CD4-positive, alpha-beta T cell (primary cell): ENCODE measurements at places on chromosomes 13 and 19. TPM values are rescaled to one million over a fixed set of nuclear protein-coding genes. Genes with fewer than 3 reads are reported as not detected.

- peak; percentile 60 for DNase-seq
- H3K4me1 ChIP-seq, result peaks cover 3% of the 10 kb centered on the region
- no peaks in the 10 kb centered on the region for H3K27me3 ChIP-seq
- H3K27ac ChIP-seq, result no peak overlapping the region
- peaks cover 66% of the 10 kb centered on the region for H3K36me3 ChIP-seq
These were observed 7.5 kb upstream of the LIN7B start for GRCh38 chr19:49106648-49107135.

The SIGLEC7 gene
- not detected for total RNA-seq

DNA sequence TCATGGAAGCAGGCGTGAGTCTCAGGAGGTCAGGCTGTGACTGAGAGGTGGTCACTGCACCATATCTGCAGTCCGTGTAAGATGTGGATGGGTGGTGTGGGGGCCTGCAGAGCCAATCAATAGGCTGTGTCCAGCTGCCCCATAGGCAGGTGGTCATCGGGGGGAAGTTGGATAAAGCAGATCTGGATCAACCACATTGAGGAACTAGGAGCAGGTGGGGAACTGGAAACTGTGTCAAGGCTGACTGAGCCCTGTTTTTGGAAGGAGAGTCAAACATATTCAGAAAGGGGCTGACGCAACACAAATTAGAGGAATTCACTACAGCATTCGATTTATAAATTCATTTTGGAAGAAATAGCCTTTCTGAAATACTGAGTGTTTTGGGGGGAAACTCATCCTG, 15.0 kb downstream of the CLEC4M start:
- no peaks in the 10 kb centered on the region for H3K36me3 ChIP-seq
- no peak overlapping the region for H3K4me3 ChIP-seq
- H3K27me3 ChIP-seq, result peaks cover 4% of the 10 kb centered on the region
- DNase-seq, result no peak
- H3K27ac ChIP-seq, result no peak overlapping the region

DNA sequence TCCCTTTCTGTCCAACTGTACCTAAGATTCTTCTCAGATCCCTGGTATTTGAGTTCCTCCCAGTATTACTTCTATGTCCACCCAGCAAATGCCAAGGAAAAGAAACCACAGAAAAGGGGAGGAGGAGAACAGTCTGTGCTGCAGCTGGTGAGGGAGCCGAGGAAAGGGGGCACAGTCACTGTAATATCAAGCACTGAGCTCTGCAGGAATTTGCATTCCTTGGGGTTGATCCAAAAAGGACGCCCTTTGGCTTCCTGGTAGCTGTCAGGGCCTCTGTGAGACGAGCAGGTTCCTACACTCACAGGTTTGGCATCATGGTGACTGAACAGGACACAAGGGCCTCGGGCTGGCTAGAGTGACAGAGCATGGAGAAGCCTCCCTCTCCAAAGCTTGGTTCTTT, 273.4 kb downstream of the NHLRC3 start:
- no peaks in the 10 kb centered on the region for H3K27me3 ChIP-seq
- no peaks in the 10 kb centered on the region for H3K36me3 ChIP-seq
- H3K4me3 ChIP-seq, result no peak overlapping the region

GRCh38 chr19:2567580-2567979, 91.7 kb downstream of the GADD45B start:
- H3K4me1 ChIP-seq, result peaks cover 11% of the 10 kb centered on the region
- no peaks in the 10 kb centered on the region for H3K36me3 ChIP-seq
- no peak overlapping the region for H3K27ac ChIP-seq
- no peak for DNase-seq
- H3K4me3 ChIP-seq, result no peak overlapping the region
- no peaks in the 10 kb centered on the region for H3K27me3 ChIP-seq

DNA sequence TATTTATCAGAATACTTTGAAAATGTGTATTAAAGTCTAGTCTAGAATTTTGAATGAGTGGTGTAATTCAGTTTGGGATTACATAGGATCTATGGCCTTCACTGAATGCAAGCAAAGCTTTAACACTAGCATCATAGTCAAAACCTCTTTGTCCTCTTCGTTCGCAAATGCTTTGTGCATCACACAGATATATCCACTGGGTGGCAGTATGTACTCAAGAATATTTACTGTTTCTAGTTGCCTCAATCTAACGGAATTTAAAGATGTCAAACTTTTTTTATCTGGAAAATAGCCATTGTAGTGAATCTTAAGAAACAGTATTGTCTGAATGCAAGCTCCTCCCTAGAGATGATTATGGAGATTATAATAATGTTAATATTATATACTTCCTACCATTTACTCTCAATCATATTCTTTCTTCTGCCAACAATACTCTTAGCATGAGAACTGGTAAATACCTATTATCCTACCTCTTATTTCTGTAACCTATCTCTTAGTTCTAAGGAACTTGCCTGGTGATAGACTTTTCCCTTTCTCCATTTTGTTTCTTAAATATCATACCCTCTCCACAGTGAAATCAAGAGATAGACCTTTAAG, 25.8 kb downstream of the LACC1 start:
- H3K36me3 ChIP-seq, result no peaks in the 10 kb centered on the region
- DNase-seq, result no peak
- H3K27ac ChIP-seq, result no peak overlapping the region
- H3K4me1 ChIP-seq, result no peaks in the 10 kb centered on the region
- H3K4me3 ChIP-seq, result no peak overlapping the region

- H3K36me3 ChIP-seq, result no peaks in the 10 kb centered on the region
- no peak overlapping the region for H3K4me3 ChIP-seq
- H3K27ac ChIP-seq, result no peak overlapping the region
- H3K4me1 ChIP-seq, result no peaks in the 10 kb centered on the region
These were observed 2859.1 kb downstream of the PCDH9 start for GRCh38 chr13:64371045-64371444.

The ZNF749 gene
- total RNA-seq, result 6.2 TPM

The PSG11 gene
- total RNA-seq, result not detected

DNA sequence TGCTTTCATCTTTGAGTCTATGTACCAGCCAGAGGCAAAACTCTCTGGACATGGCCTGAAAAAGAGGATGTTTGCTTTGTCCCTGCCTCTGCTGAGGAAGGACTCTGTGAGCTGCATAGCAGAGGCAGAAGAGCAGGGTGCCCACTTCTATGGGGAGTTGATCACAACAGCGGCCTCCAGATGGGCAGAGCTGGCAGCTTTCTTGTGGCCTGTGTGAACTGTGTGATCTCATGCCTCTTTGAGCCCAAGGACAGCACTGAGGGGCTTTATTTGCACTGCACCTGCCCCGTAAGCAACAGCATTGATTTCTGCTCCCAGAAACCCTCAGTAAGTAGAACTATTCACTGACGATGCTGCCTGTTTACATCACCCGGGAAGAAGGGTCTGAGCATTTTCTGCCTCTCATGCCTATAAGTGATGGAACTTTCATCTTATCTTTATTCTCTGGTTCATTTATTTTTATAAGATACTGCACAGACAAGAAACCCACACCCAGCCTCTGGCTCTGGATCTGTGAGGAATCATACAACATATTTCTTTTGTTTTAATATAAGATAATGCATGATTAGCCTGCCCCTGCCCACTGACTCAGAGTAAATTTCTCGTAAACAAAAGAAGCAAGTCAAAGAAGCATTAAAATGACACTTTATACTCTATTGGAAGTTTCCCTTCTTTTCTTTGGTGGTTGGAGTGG, 244.2 kb upstream of the SOX21 start:
- no peaks in the 10 kb centered on the region for H3K27me3 ChIP-seq
- DNase-seq, result no peak
- H3K4me3 ChIP-seq, result no peak overlapping the region
- no peaks in the 10 kb centered on the region for H3K36me3 ChIP-seq

GRCh38 chr13:112958127-112958989, 10.7 kb upstream of the MCF2L start:
- H3K4me1 ChIP-seq, result no peaks in the 10 kb centered on the region
- no peak overlapping the region for H3K27ac ChIP-seq
- DNase-seq, result no peak
- H3K4me3 ChIP-seq, result no peak overlapping the region
- no peaks in the 10 kb centered on the region for H3K27me3 ChIP-seq

- peak; percentile 31 for DNase-seq
- H3K4me3 ChIP-seq, result no peak overlapping the region
- no peak overlapping the region for H3K27ac ChIP-seq
These were observed 35.8 kb upstream of the MEDAG start for GRCh38 chr13:30870049-30870884.

The CEACAM21 gene
- total RNA-seq, result 34.9 TPM

DNA sequence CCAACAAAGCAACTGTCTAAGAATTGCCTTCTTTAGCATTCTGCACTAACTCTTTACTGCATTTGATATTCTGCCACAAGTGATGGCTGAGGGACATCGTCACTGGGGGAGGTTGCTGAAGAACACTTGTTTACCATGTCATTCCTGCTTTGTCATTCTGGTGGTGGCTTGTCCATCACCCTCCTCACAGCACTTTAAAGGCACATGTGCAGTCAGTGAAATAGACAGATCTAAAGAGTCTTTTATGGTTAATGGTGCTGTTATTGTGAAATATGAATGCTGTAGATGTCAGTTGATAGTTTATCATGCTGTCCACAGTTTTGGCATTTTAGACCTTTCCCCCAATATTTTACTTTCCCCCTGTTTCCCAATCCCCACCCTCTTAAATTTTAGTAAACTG, 120.9 kb upstream of the TSC22D1 start:
- no peaks in the 10 kb centered on the region for H3K27me3 ChIP-seq
- no peak overlapping the region for H3K27ac ChIP-seq
- DNase-seq, result no peak

The ZSCAN1 gene
- not detected for total RNA-seq

DNA sequence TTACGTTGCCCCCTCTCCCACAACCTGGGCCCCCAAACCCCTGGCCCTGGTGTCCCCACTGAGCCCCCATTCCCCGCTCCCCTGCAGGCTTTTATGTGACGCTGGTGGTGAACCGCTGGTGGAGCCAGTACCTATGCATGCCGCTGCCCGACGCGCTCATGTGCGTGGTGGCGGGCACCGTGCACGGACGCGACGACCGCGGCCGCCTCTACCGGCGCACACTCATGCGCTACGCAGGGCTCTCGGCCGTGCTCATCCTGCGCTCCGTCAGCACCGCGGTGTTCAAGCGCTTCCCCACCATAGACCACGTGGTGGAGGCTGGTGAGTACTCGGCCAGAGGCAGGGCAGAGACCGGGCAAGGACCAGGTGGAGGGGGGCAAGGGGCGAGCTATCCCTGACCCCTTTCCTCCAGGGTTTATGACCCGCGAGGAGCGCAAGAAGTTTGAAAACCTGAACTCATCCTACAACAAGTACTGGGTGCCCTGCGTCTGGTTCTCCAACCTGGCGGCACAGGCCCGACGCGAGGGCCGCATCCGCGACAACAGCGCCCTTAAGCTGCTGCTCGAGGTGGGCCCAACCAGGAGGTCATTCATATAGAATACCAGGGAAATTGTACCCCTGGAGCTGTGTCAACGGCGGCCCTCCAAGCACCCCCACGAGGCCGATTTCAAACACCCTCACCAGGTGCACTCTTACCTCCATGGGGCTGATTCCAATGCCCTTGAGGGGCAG, 3.0 kb downstream of the BEST2 start:
- no peak overlapping the region for H3K4me3 ChIP-seq
- H3K27me3 ChIP-seq, result peaks cover 17% of the 10 kb centered on the region
- no peak overlapping the region for H3K27ac ChIP-seq
- no peak for DNase-seq
- peaks cover 20% of the 10 kb centered on the region for H3K4me1 ChIP-seq

- H3K27me3 ChIP-seq, result no peaks in the 10 kb centered on the region
- DNase-seq, result no peak
- no peak overlapping the region for H3K27ac ChIP-seq
- H3K36me3 ChIP-seq, result no peaks in the 10 kb centered on the region
- no peak overlapping the region for H3K4me3 ChIP-seq
These were observed 231.8 kb downstream of the SHISA2 start for GRCh38 chr13:25819856-25820530.

DNA sequence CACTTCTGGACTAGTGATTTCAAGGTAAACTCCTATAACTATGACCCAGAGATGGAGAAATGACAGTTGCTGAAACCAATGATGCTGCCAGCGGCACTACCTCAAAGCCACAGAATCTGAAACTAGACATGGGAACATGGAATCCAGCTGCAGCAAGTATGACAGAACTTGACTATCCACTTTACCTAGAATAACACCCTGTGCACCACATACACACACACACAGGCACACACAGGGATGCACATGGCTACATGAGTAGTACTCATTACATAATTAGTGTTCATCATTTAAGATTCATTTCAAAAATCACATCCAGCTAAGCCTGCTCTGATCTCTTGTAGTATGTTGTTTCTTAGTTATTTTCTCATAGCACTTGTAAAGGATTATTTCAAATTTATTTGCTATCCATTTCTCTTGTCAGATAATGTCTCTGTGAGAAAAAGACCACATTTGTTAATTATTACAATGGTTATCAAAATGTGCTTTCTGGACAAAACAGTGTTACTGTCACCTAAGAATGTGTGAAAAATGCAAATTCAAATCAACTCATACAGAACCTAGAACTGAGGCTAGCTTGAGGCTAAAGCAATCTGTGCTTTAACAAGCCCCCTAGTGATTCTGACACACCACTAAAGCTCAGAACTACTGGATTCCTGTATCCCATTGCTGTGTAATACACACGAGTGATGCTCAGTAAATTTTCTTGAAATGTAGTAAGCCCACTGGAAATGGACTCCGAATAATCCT, 59.4 kb downstream of the WTIP start:
- peaks cover 6% of the 10 kb centered on the region for H3K27me3 ChIP-seq
- H3K27ac ChIP-seq, result no peak overlapping the region
- DNase-seq, result no peak
- H3K4me3 ChIP-seq, result no peak overlapping the region
- H3K36me3 ChIP-seq, result no peaks in the 10 kb centered on the region

The GJB2 gene
- total RNA-seq, result 0.19 TPM

DNA sequence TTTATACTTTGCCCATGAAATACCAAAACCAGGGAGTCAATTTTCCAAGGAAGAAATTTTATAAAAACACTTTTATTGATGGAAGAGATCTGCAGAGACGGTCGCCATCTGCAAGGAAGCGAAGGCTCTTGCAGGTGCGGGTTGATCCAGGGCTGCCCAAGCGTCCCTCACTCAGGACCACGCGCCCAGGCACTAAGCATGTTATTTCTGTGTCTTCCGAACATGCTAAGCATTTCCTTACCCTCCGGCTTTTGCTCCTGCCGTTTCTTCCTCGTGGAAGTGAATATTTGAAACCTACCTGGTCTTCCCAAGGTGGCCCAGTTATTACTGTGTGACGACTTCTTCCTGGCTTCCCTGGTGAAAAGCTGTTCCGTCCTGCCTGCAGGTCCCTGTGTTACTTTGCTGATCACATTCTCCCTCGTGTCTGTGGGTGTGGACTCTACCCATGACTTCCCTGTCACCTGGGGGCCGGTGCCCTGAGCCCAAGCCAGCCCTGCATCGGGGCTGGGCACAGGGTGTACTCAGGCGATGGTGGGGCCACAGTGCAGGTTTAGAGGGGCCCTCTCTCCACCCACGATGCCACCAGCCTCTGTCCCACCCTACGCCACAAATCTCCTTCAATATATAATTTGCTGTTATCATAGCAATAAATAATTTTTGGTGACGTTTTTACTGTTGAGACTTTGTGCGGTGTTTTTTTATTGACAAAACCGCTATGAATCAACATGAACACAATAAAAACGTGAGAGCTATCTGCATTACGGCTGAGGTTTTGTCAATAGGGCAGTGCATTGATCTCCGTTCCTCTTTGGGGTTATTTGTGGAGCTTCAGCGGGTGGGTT, 119.4 kb downstream of the URI1 start:
- H3K4me3 ChIP-seq, result no peak overlapping the region
- DNase-seq, result no peak
- H3K4me1 ChIP-seq, result no peaks in the 10 kb centered on the region
- no peaks in the 10 kb centered on the region for H3K36me3 ChIP-seq
- H3K27ac ChIP-seq, result no peak overlapping the region
- H3K27me3 ChIP-seq, result peaks cover 3% of the 10 kb centered on the region

GRCh38 chr13:100381595-100382224, 206.9 kb downstream of the GGACT start:
- H3K4me1 ChIP-seq, result no peaks in the 10 kb centered on the region
- no peak overlapping the region for H3K27ac ChIP-seq
- H3K36me3 ChIP-seq, result peaks cover 1% of the 10 kb centered on the region
- no peaks in the 10 kb centered on the region for H3K27me3 ChIP-seq
- no peak overlapping the region for H3K4me3 ChIP-seq
